ENCODE measurements at places on chromosomes 13 and 19. TPM values are rescaled to one million over a fixed set of nuclear protein-coding genes. Genes with fewer than 3 reads are reported as not detected.

FFAR1 gene
- total RNA-seq = not detected

KBTBD7 gene
- 43.8 TPM for total RNA-seq

ZNF600 gene
- total RNA-seq = 1.9 TPM

ZNF331 gene
- total RNA-seq = 31.0 TPM

PRSS57 gene
- total RNA-seq = not detected

THAP8 gene
- total RNA-seq = 1.9 TPM

KIR3DL2 gene
- total RNA-seq = not detected

SHFL gene
- 6.6 TPM for total RNA-seq

CIC gene
- 38.2 TPM for total RNA-seq

PBX4 gene
- 19.4 TPM for total RNA-seq

FARP1 gene
- total RNA-seq = 200 TPM

LSM7 gene
- 90.1 TPM for total RNA-seq

HRC gene
- 0.31 TPM for total RNA-seq

SMIM44 gene
- total RNA-seq = not detected

GNG7 gene
- 5.6 TPM for total RNA-seq

ZIC5 gene
- total RNA-seq = 1.3 TPM

GNA15 gene
- 0.94 TPM for total RNA-seq

CDX2 gene
- total RNA-seq = not detected

F10 gene
- total RNA-seq = not detected

TLE6 gene
- total RNA-seq = 1.9 TPM

GJB2 gene
- 0.63 TPM for total RNA-seq

Measured in parietal lobe (tissue), 2 donors.